ENCODE measurements at places on chromosomes 2 and 18.

DNA sequence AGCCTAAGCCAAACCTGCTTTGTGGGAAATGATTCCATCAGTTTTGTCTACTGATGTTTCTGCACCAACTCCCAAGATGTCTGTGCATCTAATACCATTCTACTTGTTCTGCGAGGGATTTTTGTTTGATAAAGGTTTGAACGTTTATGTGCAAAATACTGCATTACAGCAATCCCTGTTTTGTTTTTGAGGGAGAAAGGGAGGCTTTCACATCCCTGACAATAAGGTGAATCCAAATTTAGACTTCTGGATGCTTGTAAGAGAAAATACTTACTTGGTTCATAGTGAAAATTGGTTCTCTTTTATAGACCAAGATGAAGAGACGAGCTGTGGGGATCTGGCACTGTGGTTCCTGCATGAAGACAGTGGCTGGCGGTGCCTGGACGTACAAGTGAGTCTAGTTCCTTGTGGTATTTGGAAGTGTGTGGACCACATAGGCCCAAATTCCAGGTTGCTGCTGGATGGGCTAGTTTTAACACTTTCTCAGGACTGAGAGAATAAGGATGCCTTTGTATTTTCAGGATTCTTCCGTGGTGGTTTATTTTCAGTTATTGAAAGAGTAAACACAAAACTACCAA is 1.1 kb downstream of the RPL37A start:
- no peak for DNase-seq

DNA sequence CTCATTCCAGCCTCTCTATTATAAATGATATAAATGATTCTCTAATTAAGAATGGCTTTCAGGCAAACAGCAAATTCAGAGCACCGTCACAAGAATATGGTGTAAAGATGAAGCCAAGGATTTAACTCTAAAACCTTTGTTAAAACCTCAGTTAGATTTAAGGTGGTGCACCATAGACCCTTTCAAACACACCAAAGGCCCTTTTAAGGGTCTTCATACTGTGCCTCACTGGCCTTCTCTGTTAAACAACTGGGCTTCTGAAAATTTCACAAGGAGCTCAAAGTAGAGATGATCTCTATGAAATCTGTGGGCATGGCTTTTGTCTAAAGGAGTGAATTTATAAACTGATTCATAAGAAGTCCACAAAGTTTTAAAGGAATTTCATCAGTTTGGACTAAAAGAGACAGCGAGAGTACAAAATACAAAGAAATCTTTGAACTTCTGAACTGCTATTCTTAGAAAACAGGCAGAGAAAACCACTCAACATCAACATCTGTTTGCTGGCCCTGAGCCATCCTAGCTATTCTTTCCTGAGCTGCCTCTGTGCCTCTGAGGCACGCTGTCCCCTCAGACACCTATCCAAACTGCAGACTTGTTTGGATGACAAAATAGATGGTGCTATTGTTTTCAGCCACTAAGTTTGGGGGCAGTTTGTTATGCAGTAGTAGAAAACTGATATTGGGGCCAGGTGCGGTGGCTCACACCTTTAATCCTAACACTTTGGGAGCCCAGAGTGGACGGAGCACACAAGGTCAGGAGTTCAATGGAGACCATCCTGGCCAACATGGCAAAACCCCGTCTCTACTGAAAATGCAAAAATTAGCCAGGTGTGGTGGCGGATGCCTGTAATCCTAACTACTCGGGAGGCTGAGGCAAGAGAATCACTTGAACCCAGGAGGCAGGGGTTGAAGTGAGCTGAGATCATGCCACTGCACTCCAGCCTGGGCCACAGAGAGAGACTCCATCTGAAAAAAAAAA is 72.9 kb upstream of the MYCN start:
- no peak for DNase-seq

DNA sequence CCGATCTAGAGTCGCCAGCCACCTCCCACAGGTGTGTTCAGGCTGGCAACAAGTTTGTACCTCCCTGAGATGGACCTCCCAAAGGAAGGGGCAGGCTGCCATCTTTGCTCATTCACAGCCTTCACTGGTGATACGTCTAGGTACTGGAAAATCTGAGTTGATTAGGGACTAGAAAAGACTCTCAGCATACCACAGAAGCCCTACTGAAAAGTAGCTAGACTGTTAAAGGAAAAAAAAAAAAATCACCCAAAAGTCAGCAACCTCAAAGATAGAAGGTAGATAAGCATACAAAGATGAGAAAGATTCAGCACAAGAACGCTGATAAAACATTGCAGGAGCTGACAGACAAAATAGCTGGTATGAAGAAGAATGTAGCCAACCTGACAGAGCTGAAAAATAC is 128.6 kb upstream of the WDR75 start:
- no peak for DNase-seq

DNA sequence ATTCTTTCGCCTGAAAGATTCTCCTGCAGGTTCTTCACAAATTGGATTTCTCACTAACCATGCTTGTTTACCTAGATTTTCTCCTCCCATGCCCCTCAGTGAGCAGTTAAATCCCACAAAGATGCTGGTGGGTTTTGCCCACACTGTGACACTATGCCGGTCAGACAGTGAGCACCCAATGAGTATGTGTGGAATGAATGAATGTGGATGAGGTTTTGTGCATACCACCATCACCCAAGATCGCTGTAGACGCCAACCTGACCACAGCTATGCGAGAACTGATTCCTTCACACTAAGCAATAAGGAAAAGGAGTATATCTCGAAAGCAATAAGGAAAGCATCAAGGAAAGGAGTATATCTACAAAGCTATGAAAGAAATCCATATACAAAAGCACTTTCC is 116.7 kb downstream of the PID1 start:
- no peak for DNase-seq

DNA sequence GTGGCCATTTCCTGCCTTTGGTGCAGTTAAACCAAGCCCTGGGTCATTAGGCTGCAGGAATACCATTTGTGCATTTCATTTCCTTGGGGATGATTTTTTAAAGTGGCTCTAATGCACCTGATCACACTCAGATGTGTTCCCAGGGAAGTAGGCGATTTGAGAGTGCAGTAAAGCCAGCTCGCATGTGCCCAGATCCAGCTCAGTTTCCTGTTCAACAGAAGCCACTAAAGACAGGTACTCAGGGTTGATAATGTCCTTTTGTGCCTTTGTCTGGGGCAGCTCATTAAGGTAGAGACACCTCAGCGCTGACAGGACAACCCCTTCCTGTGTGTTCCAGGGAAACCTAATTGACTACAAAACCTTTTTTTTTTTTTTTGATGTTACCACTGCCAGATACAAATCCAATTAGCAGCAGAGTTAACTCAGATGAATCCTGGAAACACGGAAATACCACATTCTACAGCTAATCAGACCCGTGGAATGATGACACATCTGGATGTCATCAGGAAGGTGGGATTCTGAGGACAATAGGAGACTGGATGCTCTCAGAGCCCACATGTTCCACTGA is 15.2 kb upstream of the CHRNA1 start:
- no peak for DNase-seq

GRCh38 chr2:48339451-48339850 is 190.5 kb upstream of the STON1 start:
- no peak for DNase-seq

GRCh38 chr2:191441496-191442214 is 196.5 kb downstream of the MYO1B start:
- no peak for DNase-seq

- no peak for DNase-seq
Measured at GRCh38 chr2:198788676-198789075, 669.1 kb downstream of the SATB2 start.

GRCh38 chr18:35755369-35755768 is 173.8 kb downstream of the GALNT1 start:
- no peak for DNase-seq

DNA sequence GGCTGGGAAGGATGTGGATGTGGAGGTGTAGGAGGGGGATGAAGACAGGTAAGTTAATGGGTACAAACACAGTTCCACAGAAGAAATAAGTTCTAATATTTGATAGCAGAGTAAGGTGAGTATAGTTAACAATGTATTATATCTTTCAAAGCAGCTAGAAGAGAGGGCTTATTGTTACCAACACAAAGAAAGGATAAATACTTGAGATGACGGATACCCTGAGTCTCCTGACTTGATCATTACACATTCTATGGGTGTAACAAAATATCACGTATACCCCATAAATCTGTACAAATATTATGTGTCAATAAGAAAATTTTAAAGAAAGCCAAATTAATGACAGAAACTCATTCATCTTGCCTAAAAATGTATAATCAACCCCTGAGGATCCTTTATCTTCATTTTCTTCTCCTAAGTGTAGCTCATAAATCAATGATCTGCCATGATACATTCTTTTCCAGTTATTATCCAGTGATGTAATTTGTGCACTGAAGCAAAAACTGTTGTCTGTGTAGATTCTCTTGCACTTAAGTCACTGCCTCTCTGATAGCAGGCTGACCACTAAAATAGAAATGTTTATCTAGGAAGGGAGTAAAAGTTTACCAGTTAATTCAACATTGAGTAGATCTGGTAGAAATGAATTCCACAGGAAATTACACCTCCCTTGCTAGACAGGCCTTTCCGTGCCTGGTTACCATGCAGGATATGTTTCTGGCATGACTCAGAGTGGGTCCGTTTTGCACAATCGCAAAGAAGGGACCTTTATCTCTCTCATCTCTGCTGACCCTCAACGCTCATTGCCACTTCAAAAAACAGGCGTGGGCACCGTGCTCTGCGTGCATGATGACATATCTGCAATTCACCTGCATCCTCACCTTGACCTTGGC is 249.7 kb upstream of the NCKAP5 start:
- no peak for DNase-seq

DNA sequence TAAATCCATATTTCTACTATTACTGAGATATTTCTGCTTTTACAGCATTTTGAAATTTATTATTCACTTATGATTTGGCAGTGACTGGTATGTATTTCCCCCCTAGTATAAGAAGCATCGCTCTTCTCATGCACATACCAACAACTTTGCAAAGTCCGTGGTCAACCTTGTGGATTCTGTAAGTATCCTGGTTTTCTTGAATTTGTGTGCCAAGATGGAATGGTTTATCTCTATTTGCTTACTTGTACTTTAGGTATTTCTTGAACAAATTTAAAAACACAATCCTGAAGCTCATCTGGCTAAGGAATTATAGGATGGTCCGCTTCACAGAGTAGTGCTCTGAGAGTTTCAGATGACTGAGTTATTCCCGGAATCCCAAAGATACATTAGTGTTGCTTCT is 85.0 kb upstream of the FAM237A start:
- no peak for DNase-seq

DNA sequence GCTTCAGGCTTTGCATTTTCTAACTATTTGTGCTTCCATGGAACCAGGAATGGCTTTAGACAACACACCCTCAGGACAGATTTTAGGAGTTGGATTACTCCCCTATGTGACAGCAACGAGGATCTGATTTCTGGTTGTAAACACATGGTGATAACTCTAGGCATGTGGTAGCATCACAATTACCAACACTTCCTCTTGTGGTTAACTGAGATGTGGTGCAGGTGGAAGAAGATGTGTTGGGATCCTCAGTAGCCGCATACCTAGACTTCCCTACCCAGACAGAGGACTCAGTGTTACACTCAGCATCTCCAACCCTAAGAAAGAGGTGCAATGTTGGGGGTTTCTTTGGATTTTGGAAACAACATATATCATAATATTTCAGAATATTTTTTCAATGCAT is 234.8 kb downstream of the DOK6 start:
- no peak for DNase-seq

DNA sequence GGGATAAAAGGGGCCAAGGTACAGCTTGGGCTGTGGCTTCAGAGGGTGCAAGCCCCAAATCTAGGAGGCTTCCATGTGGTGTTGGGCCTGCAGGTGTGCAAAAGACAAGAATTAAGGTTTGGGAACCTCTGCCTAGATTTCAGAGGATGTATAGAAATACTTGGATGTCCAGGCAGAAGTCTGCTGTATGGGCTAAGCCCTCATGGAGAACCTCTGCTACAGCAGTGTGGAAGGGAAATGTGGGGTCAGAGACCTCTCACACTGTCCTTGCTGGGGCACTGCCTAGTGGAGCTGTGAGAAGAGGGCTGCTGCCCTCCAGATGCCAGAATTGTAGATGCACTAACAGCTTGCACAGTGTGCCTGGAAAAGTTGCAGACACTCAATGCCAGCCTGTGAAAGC is 880.6 kb upstream of the ID2 start:
- DNase-seq: no peak

- no peak for DNase-seq
Measured at GRCh38 chr18:74477771-74478170, 18.4 kb upstream of the CNDP2 start.

DNA sequence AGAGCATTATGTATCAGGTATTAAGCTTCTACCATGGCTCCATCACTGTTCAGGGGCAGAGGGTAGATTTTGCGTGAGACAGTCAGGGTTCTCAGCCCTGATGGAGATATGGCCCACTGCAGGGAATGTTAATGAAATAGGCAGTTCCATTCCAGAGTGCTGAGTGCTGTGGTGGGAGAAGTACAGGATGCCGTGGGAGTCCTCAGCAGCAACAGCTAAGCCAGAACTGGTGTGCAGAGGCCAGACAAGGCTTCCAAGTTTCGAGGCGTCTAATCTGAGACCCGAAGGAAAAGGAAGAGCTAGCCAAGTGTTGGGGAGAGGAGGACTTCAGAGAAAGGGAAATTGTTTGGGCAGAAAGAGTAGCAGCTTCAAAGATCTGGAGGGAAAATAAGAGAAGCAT is 30.2 kb upstream of the MAPRE2 start:
- no peak for DNase-seq

DNA sequence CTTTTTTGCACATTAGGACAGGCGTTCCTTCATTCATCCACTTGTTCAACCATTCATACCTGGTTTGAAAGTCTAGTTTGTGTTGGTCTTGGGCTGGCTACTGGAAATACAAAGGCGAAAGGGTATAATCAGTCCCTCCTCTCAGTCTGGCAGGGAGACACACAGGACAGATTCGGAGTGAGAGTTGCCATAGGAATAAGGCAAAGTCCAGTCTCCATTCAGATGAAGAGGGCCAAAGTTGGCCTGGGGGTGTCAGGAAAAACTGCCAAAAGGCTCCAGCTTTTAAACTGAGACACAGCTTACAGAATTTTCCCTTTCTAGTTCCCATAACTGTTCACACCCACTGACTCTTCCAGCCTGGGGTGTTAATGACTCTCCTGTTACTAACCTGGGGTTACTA is 96.3 kb upstream of the AQP4 start:
- no peak for DNase-seq

GRCh38 chr2:201858281-201859184 is 52.2 kb downstream of the CDK15 start:
- no peak for DNase-seq
